ENCODE measurements at places on chromosomes 12 and 14.

DNA sequence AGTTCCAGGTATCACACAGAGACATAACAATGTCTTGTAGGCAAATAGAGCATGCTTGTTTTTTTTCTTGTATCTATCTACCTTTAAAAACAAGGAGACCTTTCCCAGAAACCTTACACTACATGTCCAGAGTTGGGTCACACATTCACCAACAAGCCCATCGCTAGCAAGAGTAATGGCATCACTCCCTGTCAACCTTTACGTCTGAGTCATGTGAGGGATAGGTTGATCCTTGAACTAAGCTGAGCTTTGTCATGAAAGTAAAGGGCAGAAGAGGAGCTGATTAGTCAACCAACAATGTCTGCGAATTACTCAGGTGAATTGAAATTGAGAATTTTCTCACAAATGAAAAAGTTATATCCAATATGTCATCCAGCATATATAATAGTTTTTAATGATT is 219.4 kb downstream of the CNTN1 start:
- no peak for DNase-seq

GRCh38 chr14:100110816-100111215 is 45.6 kb downstream of the EVL start:
- DNase-seq: no peak

GRCh38 chr14:72779679-72780078 is 114.2 kb downstream of the DPF3 start:
- no peak for DNase-seq

- no peak for DNase-seq
Measured at GRCh38 chr12:51897181-51897580, 9.3 kb downstream of the ANKRD33 start.

- no peak for DNase-seq
Measured at GRCh38 chr12:89793946-89794345, 85.3 kb upstream of the ATP2B1 start.

DNA sequence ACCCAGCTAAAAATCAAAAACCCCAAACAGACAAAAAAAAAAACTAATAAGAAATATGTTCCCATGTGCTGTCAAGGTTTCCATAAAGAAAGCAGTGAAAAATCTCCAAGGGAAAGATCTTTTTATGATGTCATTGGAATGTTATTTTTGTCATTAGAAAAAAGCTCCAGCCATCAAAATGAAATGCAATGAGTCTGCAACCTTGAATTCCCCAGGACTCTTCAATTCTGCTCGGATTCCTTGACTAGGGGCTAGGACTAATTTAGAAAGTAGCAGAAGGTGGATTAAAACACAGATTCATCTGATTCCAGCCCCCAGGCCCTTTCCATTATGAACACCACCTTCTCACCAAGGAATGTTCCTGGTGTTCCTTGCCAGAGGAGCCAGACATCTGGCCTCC is 6.0 kb upstream of the PCNX1 start:
- no peak for DNase-seq

DNA sequence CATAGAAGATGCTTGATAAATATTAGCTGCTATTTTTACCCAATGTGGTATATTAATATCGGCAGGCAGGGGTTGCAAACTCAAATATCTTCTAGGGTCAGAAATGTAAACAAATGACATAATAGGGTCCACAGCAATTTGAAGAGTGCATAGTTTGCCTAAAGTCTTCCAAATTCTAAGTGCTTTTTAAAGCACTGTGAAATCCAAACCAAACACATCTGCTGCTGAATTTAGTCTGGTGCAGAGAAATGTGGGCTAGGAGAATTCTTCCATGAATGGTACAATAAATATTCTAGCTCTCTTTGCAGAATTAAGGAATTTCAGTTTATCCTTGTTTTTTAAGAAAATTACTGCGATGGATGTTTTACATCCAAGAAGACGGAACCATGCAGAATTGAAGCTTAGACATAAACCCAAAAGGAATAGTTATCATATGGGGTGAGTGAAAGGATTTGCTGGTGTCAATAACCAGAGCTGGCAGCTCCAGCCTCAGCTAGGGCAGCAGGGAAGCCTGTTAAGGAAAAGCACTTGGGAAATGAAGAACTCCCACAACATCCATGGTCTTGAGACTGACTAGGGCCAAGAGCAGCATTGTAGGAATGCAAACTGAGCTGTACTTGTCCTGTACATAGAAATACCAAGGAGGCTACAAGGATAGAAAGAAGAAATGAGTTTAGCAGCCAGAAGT is 65.5 kb downstream of the PTPRR start:
- no peak for DNase-seq

GRCh38 chr14:97723351-97723750 is 926.2 kb downstream of the VRK1 start:
- DNase-seq: no peak

DNA sequence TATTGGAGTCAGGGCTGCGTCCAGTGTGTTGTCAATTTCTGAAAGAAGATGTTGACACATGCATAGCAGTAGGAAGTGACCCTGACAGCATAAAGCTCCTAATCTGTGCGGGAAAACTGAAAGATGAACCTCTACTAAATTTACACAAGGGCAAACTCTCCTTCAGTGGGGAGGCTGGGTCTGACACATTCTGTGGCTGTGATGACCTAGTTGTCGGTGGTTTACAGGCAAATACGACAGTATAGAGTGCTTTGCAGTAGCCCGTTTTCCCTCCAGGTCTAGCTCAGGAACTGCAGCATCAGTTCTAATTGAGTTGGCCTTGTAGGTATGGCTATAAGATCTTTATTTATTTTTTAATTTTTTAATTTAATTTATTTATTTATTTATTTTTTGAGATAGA is 14.8 kb upstream of the GABARAPL1 start:
- no peak for DNase-seq

GRCh38 chr14:95220663-95221231 is 63.4 kb upstream of the DICER1 start:
- no peak for DNase-seq

- DNase-seq: no peak
Measured at GRCh38 chr14:50846226-50846880, 15.4 kb upstream of the NIN start.

- no peak for DNase-seq
Measured at GRCh38 chr14:94391281-94391975, 3.0 kb upstream of the SERPINA1 start.

DNA sequence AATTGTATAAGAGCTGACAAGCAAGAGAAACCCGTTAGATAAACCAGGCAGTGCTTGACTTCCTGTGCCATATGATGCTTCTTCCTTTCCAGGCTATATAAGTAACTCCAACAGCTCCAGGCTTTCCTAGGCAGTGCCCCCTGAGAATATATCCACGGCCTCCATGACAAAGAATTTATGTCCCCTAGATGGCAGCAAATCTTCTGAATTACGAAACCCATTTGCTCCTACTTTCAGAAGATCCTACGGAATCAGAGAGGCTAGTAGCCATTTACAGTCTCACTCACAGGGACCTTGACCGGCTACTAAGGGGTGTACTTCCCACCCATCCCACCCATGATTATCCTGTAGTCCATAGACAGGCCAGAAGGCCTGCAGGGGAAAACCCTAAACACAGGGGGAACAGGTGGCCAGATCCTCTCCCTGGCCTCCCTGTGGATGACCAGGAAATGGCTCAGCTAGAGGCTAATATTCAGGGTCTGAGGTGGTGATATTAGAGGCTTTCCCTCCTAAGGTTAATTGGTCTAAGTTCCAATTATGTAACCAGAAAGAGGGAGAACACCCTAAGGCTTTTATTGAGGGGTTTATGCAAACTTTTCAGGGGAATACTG is 77.2 kb upstream of the DCD start:
- no peak for DNase-seq

DNA sequence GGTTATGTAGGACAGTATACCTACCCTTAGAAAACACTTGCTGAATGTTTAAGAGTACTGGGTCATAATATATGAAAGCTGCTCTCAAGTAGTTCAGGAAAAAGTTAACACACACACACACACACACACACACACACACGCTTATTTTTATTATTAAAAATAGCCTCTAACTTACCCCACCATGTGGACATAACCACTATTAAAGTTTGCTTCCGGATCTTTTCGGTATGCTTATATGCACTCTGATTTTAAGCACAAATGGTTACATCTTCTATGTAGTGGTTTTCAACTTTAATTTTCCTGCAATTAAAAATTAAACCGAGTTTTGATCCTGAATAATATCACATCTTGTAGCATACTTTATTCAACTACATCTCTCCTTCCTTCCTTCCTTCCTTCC is 84.9 kb upstream of the TRAF3 start:
- no peak for DNase-seq

DNA sequence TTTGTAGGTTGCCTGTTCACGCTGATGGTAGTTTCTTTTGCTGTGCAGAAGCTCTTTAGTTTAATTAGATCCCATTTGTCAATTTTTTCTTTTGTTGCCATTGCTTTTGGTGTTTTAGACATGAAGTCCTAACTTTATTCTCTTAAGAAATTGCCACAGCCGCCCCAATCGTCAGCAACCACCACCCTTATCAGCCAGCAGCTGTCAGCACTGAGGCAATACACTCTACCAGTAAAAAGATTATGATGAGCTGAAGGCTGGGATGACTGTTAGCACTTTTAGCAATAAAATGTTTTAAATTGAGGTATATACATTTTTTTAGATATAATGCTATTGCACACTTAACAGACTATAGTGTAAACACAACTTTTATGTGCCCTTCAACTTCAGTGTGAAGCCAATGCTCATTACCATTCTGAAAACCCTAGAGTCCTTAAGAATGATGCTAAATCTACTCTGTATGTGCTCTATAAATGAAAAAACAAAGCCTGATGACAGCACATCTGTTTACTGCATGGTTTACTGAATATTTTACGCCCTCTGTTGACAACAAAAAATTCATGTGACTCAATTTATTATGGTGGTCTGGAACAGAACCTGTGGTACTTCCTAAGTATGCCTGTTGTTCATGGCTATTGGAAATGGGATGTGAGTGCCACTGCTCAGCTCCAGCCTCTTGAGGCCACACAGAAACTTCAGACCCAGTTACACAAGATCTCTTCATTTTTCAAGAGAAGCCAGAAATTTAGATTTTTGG is 197.4 kb downstream of the DUSP6 start:
- DNase-seq: no peak

GRCh38 chr14:103427485-103428443 is 42.5 kb downstream of the MARK3 start:
- no peak for DNase-seq

GRCh38 chr12:24152270-24152669 is 202.8 kb upstream of the SOX5 start:
- DNase-seq: no peak

DNA sequence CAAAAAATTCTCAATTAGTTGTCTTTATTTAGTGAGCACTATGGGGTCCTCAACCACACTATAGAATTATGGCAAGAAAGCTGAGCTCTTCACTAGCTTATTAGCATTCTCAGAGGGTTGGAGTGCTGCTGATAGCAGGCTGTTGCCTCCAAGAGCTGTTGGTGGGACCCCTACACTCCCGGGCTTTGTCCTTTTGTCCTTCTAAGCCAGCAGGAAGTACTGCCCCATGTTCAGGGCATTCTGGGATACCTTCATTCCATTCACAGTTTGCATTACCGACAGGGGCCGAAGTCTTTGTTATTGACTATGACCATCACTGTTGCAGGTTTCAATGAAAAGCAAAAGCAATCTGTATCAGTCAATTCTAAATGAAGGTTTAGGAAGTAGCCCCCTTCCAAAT is 89.5 kb upstream of the OTX2 start:
- no peak for DNase-seq

DNA sequence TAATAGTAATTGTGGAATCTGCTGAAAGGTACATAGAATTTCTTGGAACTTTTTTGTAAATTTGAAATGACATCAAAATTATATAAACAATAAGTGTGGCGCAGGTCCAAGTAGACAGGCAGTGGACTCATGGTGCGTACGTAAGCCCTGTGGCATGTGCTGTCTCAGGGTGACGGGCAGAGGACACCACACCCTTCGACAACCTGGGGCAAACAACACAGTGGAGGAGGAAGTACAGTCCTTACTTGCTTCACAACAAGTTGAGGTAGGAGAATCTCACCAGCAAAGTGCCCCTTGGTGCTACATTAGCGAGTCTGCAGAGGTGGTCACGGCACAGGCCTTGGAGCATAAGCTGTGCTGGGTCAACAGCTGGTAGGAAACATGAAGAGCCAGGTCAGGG is 180.9 kb downstream of the AEBP2 start:
- DNase-seq: no peak

DNA sequence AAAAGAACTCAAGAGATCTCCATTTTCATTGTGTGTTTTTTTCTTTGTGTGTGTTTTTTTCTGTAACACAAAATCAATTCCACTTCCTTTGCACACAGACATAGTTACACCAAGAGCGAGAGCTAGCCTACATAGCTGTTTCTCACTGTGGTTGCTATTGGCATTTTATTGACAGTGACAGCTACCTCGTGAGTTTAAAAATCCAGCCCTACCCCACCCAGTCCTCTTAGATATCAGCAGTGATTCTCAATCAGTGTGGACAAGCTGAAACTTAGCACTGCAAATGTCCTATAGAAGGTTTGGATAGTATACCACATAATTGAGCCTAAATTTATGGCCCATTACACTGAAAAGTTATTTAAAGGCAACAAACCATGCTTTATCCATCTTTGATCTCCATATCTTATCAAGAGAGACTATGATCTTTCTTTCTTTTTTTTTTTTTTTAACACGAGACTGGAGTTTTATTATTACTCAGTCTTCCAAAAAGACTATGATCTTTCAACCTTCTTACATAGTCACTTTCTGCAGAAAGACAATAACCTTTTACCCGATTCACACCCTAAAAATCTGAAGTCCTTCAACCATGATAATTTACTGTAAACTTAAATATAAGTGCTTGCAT is 46.8 kb downstream of the ATP2B1 start:
- DNase-seq: no peak

DNA sequence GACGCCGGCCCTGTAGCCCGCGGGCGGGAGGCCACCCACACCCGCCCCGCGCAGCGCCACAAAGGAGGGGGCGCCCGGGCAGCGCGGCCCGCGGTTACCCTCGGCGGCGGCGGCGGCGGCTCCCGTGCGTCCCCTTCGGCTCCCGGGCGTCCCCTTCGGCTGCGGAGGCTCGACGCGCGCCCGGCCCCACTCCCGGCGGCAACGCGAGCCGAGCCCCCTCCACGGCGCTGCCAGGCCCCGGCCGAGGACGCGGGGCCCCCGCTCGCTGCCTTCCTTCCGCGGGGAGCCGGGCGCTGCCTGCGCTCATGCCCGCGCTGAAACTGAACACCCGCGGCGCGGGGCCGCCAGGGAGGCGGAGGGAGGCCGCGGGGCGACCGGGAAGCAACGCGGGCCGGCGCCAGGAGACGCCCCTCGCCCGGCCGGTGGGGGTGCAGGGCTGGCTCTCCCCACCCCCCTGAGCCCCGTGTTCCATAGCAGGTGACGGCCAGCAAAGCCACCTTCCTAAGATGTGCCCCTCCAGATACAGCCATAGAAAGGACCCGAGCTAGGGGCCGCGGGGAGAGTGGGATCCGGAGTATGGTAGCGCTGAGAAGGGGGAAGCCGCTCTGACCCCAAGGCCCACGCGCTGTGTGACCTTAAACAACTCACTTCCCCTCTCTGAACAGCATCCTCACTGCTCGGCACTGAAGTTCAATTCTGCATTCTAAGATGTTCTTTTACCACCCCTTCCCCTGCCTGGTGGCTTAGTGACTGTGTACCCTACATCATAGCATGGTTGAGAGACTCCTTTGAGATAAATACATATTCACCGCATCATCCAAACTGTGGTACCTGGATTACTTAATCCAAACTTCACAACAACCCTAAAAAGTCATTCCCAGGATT is 42.8 kb downstream of the KDM2B start:
- DNase-seq: no peak
